ENCODE measurements at places on chromosomes 4 and X. TPM values are rescaled to one million over a fixed set of nuclear protein-coding genes. Genes with fewer than 3 reads are reported as not detected.

Gene WDR17
- total RNA-seq = 0.66 TPM

Gene QRFPR
- total RNA-seq = not detected

Gene CXCL13
- total RNA-seq = not detected

Gene ALPK1
- total RNA-seq = 9.6 TPM

Gene PLXNB3
- 4.6 TPM for total RNA-seq

Gene FGF2
- 87.2 TPM for total RNA-seq

Gene PPBP
- total RNA-seq = not detected

Gene LUZP4
- total RNA-seq = not detected

Gene KIAA1210
- total RNA-seq = not detected

Gene DNASE1L1
- 59.4 TPM for total RNA-seq

Gene TKTL1
- not detected for total RNA-seq

Gene VCX2
- total RNA-seq = not detected

Gene SPARCL1
- not detected for total RNA-seq

Gene HSPA4L
- 1.8 TPM for total RNA-seq

Gene PI4K2B
- total RNA-seq = 12.7 TPM

Gene HHIP
- total RNA-seq = 10.7 TPM

Gene NMU
- total RNA-seq = not detected

Gene CXCL11
- total RNA-seq = 0.14 TPM

Gene CHIC1
- 10.0 TPM for total RNA-seq

Gene MAGEA2B
- total RNA-seq = not detected

Gene GPRASP1
- 1.4 TPM for total RNA-seq

Gene DCAF12L2
- total RNA-seq = not detected
